ENCODE measurements at places on chromosomes 3 and 15. TPM values are rescaled to one million over a fixed set of nuclear protein-coding genes. Genes with fewer than 3 reads are reported as not detected.

DNA sequence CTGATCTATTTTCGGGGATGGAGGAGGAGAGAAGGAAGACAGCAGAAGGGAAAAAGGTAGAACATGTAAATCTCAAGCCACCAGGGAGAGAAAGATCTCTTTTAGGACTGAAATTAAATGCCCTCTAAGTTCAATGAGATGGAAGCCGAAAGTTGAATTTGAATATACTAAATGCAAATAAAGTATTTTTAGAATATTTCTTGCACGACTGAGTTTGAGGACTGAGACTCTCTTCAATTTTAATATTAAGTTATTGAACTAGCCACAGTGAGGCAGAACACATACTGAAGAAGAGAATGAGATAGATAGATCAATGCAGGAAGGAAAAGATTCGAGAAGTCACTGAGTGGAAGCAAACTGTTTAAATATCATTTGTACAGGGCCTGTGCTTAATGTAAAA is 399.9 kb upstream of the CBLB start:
- DNase-seq = no peak

DNA sequence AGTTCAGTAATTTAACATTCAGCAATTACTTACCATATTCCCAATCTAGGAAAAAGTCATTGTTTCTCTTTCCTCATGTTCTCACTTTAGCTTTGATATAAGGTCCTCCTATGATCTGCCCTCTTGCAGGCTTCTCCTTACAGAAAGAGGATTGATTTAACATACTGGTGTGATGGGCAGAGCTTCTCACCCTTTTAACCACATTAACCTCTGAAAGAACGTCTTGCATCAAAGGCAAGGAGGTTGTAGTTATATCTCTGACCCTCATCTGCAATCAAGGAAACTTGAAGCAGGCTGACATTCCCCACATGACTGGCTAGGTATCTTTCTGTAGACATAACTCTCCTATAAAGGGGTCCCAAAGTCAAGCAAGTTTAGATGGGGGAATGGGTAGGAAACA is 39.5 kb downstream of the BTLA start:
- DNase-seq = no peak

DNA sequence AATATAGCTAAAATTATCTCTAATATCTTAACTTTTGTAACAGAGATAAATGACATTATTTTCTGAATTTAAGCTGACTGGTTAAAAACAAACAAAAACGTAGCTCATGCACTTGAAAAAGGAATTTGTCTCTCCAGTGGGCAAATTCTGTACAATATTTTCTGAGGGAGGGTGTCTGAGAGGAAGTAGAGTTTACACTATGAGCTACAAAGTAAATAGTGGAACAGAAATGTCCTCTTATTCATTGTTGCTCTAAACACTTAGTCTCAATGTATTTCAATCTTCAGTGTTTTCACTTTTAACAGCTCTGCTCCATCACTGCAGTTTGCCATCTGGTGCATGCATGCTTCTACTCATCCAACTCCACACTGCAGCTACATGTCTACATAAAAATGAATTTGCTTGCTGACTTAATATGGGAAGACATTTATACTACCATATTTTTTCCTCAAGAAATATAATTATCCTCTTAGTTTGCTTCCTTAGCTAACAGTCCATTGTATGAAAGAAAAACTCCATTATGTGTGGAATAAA is 817.4 kb upstream of the LMCD1 start:
- no peak for DNase-seq

DNA sequence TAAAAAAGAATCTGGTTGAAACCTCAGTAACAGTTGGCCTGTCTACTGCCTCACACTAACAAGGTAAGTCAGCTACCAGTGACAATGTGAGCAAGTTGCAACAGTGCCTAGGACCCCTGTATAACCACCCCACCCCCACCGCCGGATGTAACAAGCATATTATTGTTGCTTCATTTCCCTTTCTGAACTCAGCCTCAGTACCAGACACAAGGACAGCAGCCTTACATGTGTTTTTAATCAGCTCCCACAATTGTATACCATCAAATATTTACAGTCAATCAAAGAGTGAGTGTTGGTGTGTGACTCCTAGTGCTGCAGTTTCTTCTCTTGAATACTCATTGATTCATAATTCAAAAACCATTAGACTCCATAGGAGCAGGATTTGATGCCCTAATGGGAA is 96.4 kb downstream of the PYDC2 start:
- DNase-seq = no peak

- DNase-seq = no peak
These were observed 6.7 kb upstream of the LRRC15 start for GRCh38 chr3:194376241-194376560.

GRCh38 chr3:77001062-77001701 is 38.7 kb upstream of the ROBO2 start:
- no peak for DNase-seq

DNA sequence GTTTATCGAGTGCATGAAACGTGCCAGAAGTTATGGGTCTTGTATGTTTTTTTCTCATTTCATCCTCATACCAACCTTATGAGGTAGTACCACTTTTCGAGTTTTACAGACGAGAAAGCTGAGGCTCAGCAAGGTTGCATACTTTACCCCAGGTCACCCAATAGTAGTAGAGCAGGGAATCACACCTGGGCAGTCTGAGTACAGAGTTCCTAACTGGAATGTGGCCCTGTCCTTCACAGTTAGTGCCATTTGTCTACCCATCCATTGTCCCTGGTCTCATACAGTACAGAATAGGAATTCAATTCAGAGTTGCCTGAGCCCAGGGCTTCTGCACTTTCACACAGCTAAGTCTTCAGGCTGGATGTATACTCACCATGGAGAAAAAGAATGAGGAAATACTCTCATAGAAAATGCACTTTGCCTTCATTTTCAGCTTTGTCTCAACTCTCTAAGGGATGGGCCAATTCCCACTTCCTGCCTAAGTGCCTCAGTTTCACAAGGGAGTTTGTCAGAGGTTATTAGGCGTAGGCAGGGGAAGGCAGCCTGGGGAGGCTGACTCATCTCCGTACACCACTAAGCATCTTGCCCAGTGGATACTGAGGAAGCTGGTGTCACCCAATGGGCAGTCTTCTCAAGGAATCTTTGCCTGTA is 93.2 kb downstream of the TMEM212 start:
- DNase-seq = no peak

GRCh38 chr3:64518950-64519349 is 168.8 kb downstream of the ADAMTS9 start:
- no peak for DNase-seq

DNA sequence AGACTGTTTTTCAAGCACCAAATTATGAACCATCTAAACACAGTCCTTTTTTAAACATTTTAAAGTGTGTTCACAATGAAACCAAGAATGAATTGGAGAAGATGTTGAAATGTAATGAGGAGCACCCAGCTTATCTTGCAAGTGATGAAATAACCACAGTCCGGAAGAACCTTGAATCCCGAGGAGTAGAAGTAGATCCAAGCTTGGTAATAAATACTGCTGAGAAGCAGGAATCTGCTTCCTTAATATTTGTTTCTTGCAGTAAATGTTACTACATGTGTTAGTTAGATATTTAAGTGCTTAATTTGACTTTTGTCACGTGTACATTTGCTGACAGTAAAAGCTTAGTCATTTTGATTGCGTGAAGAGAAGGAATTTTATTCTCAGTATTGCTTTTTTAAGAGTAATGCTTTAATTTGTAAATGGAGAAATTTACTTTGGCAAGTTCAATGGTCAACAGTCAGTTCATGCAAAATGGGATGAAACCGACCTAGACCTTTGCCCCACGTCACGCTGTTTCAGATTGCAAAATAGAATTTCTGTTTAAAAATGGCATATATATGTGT is 69.8 kb downstream of the OPA1 start:
- DNase-seq = no peak

DNA sequence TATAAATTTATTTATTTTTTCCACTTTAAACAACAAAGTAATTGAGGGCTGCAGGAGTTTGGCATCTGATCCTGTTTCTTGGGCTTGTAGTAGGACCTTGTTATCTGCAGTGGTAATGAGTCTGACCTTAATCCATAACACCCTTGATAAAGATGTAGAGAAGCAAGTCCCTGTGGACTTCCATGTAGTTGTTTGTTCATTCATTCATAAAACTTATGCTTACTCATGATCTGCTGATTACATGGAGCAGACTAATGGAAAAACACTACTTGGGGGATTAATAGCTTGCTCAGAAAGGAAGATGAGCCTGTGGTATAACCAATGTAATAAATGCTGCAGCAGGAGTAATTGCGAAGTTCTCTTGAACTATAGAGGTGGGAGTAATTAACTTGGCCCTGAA is 271.5 kb upstream of the TBL1XR1 start:
- DNase-seq = no peak

DNA sequence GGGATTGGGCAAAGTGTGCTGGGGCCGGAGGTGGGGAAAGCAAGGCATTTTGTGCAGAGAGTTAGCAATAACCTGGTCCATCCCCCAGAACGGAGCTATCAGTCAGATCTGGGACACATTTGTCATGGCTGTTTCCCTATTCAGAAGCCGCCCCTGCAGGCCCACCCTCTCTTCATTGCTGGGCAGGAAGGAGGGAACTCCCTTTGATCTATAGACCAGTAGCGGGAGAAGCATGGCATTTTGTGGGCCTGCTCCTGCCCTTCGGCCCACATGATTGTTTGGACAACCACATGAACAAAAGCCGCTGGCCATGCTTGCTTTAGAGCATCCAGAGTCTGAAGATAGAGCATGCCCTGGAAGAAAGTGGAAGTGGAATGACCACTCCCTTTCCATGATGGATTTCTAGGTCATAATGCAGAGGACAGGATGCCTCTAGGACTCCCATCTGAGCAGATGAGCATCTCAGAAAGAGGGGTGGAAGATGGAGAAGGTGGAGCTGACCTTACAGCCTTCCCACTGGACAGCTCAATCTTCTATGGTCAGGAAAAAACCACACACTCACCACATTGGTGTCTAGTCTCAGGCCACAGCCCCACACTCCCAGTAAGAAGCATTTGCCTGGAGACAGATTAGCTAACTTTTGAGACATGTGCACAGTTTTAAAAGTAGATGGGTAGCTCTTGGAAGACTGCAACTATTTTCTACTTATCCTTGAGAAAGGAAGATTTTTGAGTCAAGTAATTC is 11.9 kb upstream of the LRTM1 start:
- no peak for DNase-seq

- DNase-seq = no peak
These were observed 234.0 kb downstream of the RBMS3 start for GRCh38 chr3:29514912-29515311.

GRCh38 chr3:193237030-193237429 is 4.0 kb upstream of the PLAAT1 start:
- DNase-seq = no peak

DNA sequence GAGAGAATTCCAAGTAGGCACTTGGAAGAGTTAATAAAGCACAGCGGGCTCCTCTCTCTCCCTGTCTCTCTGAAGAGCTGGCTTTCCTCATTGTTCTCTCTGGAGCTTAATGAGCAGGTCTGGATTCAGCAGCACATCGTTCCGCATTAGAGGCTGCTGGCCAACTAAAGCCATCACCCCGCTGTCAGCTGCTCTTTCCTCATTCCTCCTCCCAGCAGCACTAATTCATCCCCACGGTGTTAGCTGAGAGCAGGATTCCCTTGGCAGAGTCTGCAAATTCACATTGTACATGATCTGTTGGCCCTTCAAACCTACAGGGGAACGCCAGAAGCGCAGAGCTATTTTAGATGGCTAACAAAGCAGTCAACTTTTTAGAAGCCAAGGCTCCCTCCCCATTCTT is 44.2 kb downstream of the SGO1 start:
- no peak for DNase-seq

DNA sequence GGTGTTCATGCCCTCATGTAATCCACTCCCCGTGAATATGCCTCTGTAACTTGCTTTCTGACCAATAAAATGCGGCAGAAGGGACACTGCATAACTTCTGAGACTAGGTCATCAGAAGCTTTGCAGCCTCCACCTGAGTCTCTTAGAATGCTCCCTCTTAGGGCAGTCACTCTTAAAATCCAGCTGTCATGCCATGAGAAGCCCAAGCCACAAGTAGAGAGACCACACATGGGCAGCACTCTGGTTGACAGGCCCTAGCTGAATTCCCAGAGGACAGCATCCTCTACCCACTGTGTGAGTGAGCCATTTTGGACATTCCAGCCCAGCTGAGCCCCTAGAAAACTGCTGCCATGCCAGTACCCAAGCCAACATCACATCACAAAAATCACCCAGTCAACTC is 41.4 kb downstream of the SCAPER start:
- no peak for DNase-seq

GRCh38 chr3:158005391-158006100 is 100.7 kb downstream of the SHOX2 start:
- no peak for DNase-seq

DNA sequence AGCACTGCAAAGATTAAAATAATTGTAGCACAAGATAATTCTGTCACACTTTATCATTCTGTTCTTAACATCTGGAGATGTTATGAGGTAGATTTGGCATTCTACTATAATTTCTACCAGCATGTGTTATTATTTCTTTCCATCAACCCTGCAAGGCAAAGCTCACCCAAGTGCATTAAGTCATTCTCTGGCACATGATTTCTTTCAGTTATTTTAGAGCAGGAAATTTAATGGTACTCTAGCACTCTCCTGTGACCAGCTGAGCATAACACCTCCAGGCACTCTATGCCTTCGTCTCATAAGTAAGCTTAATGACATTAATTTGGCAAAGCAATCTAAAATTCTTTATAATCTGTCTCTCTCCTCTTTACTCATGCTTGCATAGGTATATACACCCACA is 300.2 kb upstream of the GPR149 start:
- DNase-seq = no peak

The LZTFL1 gene
- total RNA-seq = 25.2 TPM

The HRG gene
- total RNA-seq = not detected

The KIF15 gene
- 14.3 TPM for total RNA-seq

The UBE3A gene
- 78.2 TPM for total RNA-seq
